ENCODE measurements at places on chromosomes 12 and 14.

DNA sequence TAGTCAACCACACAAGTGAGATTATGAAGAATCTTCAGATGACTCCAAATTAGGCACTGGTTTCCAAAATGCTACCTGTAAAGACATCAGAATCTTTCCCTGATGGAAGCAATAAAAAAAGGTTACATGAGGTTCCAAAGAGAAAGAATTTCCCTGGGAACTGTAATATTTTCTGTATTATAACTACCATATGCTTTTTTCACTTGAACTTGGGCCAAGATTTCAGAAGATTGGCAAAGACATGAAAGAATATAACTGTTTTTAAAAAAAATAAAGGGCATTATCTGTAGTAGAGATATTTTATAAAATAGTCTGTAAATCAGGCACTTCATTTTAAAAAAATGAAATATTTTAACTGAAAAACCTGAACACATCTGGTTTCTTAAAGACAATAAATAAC is 12.9 kb downstream of the HECTD1 start:
- no peak for DNase-seq

DNA sequence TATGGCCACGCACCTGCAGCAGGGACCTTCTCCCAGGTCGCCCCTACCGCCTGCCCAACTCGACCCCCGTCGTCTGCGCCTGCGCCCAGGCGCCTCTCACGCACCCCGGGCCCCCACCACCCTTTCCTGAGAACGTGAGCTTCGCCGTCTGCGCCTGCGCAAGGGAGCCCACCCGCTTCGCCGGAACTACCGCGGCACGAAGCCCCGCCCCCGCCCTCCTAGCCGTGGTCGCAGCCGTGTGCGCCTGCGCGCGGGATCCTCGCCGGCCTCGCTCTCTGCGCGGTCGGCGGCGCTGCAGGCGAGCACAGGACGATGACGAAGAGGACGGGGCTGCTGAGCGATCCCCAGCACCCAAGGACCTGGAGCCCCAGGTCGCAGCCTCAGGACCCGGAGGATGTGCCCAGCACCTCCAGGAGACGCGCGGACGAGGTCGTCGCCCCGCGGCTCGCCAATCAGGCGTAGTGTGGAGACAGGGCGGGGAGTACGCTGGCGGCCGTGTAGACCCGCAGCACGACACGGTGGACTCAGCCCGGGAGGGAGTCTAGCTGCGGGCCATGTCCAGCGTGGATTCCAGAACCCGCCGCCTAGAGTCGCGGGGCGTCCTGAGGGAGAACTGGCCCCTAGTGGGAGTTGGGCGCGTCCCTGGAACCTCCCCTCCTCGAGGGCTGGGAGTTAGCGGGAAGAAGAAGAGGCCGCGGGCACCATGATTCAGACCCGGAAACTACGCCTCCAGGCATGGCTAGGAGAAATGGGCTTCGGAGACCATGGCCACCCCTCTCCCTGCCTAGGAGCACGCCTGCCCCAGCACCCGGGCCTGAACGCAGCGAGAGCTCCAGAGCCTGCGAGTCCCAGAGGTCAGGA is 1120.8 kb upstream of the TMEM132C start:
- DNase-seq: peak; percentile 30

DNA sequence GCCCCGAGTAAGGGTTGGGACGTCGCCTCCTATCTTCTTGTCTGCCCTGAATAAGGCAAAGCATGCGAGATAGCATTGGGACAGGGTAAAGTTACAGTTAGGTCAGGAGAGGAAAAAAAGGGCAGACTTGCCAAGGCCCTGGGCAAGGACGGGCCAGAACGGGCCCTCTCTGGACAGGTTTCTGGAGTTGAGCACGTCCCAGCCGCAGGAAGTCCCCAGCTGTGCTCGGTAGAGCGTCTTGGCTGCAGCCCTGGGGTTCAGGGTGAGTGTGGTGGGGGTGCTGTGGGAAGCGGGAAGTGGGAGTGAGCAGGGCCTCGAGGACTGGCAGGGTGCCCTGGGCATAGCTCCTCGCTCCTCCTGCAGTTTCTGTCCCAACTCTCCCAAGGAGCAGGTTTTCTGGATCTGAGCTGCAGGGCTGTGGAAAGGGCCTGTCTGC is 5.4 kb downstream of the RPS6KL1 start:
- no peak for DNase-seq

- DNase-seq: no peak
These were observed 72.6 kb downstream of the PPM1H start for GRCh38 chr12:62862259-62862881.

GRCh38 chr14:24576771-24577170 is 721 bp upstream of the CTSG start:
- no peak for DNase-seq

DNA sequence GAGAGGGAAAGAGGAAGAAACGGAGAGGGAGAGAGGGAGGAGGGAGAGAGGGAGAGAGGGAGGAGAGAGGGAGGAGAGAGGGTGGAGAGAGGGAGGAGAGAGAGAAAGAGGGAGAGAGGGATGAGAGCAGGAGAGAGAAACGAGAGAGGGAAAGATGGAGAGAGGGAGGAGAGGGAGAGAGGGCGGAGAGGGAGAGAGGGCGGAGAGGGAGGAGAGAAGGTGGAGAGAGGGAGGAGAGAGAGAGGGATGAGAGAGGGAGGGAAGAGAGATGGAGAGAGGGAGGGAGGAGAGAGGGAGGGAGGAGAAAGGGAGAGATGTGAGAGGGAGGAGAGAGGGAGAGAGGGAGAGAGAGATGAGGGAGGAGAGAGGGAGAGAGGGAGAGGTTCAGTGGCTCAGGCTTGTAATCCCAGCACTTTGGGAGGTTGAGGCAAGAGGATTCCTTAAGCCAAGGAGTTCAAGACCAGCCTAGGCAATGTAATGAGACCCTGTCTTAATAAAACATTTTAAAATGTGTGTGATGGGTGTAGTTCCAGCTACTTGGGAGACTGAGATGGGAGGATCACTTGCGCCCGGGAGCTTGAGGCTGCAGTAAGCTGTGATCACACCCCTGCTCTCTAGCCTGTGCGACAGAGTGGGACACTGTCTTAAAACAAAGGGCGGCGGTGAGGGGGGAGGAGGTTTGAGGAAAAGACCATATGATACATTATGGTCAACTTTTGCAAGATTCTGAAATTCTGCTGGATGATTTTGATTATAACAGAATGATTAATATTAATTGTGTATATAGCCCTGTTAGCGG is 21.3 kb upstream of the SNRPF start:
- no peak for DNase-seq

DNA sequence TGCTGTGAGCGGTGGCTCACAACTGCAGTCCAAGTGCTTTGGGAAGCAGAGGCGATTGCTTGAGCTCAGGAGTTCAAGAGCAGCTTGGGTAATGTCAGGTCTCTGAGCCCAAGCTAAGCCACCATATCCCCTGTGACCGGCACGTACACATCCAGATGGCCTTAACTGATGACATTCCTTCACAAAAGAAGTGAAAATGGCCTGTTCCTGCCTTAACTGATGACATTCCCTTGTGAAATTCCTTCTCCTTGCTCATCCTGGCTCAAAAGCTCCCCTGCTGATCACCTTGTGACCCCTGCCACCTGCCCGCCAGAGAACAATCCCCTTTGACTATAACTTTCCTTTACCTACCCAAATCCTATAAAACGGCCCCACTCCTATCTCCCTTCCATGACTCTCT is 48.6 kb downstream of the SLC25A47 start:
- DNase-seq: no peak

DNA sequence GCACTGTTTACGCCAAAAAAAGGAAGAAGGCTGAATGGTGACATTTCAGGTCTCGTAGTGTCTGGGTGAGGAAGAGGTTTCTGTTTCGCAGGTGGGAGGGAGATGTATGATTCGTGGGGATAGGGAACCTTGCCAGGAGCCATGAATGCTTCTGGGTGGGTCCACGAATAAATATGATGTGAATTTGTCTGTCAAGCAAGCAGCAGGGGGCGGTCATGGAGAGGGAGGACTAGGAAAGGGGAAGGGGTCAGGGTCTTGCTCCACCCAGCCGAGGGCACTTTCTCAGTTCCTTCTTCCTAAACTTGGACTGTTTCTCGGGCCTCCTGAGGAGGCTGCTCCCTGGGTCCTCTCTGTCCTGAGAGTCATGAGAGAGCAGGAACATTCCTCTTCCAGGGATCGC is 72.5 kb downstream of the LGMN start:
- DNase-seq: no peak

DNA sequence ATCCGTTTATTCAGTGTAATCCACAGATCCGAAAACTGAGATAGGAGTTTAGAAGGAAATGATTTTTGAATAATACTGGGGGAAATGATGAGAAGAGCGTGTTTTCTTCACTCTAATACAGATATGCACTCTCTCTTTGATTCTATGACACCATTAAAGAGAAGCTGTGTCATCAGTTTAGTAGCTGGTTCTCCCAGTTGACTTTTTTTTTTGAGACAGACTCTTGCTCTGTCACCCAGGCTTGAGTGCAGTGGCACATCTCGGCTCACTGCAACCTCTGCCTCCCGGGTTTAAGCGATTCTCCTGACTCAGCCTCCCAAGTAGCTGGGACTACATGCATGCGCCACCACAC is 48.4 kb upstream of the EML1 start:
- DNase-seq: no peak

GRCh38 chr14:56183631-56184157 is 65.5 kb downstream of the PELI2 start:
- DNase-seq: no peak

DNA sequence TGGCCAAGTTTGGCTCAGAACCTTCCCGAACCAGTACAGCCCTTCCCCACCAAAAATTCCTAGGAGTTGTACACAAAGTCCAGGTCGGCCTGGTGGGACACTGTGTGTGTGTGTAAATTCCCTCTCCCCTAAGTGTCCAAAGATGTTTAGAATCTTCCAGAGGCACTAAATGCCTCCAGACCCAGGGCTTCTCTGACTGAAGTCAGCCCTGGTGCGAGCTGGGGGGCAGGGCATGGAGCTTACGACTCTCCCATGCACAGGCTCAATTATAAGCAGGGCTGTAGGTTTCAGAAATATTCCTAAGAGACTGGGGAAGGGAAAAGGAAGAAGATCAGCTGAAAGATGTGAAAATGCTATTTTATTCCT is 106.9 kb upstream of the ATF7IP start:
- DNase-seq: no peak

DNA sequence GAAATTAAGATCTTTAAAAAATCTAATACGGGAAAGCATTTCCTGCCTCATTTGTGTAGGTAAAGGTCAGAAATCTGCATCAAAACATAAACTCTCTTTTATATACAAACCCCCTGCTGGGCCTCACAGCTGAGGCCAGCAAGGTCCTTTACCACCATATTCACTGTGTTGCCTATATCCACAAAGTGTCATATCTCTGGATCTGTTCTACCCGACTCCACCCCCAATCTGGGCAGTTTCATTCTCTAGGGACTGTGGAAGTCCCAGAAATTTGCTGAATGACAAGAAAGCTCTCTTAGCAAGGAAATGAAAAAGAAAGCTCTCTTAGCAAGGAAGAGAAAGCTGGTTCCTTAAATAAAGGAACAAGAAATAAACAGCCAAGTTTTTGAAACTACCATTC is 301.7 kb downstream of the KCNH5 start:
- DNase-seq: no peak

DNA sequence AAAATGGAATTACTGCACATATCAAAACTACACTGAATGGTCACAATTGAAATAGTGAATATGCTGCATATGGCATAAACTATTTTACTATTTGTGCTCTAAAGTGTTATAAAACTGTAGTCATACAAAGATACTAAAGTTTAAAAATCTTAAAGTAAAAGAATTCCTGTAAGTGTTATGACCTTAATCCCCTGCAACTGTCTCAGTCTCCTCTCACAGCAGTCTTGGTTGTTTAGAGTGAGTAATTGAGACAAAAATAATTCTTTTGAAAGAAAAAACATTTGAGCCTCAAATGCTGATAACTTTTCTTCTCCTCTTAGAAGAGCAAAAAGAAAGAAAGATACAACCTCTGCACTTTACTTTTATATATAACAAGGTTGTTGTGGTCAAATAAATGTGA is 99.9 kb downstream of the SYT1 start:
- DNase-seq: no peak

GRCh38 chr12:128806573-128806972 is 17.2 kb downstream of the SLC15A4 start:
- DNase-seq: no peak

GRCh38 chr14:101889898-101890297 is 74.5 kb upstream of the DYNC1H1 start:
- peak; percentile 39 for DNase-seq

GRCh38 chr14:68755016-68755353 is 37.9 kb downstream of the ZFP36L1 start:
- DNase-seq: no peak

- DNase-seq: no peak
These were observed 35.2 kb upstream of the PTGR2 start for GRCh38 chr14:73816393-73816816.

Measured in GM04504 (cell line).